ENCODE measurements at places on chromosomes 12 and 14.

DNA sequence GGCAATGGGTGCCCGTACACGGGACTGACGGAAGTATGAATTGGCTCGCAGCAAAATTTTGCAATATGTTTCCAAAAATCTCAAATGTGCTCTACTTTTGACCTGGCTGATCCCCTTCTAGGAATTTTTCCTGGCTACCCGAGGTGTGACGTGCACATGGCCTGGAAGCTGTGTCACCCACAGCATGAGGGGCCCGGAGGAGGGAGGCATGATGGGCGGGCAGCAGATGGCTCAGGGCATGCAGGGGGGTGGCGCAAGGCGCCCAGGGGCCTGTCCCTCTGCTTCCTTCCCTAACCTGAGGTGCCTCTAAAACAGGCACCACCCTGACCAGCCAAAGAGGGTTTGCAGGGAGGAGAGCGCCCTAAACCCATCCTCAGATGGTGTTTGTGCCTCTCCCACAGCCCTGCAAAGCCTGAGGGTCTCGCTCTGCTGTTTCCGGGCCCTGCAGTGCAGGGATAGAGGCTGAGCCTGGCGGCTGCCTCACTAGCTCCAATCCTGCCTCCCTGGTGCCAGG is 6.7 kb downstream of the GPR132 start:
- DNase-seq = no peak

- no peak for DNase-seq
These were observed 36.2 kb upstream of the FBXO21 start for GRCh38 chr12:117226505-117226904.

- DNase-seq = no peak
These were observed 95.3 kb downstream of the FGD4 start for GRCh38 chr12:32494656-32495055.

- peak; percentile 72 for DNase-seq
These were observed 232.1 kb downstream of the CACNA1C start for GRCh38 chr12:2284857-2285256.

DNA sequence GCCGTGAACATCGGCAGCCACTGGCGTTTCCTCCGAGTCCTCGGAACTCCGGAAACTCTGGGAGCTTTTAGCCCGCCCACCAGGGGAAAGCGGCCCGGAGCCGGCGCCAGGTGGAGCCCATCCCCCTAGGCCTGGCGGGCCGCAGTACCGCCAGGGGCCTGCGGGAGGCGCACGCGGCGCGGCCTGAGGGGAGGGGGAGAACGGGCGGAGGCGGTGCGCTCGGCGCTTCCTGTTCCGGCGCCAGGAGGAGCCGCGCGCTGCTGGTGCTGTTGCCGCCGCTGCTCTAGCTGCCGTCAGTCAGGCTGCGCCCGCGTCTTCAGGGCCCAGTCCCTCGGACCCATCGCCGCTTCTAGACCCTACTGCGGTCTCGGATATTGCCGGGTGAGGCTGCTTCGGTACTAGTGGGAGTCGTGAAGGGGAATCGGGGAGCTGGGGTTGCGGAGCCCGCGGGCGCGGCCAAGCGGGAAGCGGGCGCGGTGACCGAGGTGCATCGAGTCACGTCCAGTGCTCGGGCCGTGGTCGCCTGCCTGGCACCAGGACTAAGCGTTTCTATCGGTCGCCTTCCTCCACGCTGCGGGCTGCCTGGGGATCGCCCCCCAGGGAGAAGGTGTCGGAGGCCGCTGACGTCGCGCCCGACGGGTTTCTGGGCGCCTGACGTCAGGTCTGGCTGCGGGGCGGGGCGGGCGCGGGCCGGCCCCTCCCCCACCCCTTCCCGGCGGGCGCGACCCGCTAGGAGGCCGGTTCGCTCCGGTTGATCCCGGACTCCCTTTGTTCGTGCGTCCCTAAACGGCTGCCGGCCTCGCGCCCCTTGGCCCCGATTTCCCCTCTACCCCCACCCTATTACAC is at the start of gene MAPK1IP1L:
Gene MAPK1IP1L, plus strand, starts transcription at position 225 of the 846 bp plus-strand sequence. CDS start 10,037 bp downstream, outside the sequence.
- peak; percentile 84 for DNase-seq

DNA sequence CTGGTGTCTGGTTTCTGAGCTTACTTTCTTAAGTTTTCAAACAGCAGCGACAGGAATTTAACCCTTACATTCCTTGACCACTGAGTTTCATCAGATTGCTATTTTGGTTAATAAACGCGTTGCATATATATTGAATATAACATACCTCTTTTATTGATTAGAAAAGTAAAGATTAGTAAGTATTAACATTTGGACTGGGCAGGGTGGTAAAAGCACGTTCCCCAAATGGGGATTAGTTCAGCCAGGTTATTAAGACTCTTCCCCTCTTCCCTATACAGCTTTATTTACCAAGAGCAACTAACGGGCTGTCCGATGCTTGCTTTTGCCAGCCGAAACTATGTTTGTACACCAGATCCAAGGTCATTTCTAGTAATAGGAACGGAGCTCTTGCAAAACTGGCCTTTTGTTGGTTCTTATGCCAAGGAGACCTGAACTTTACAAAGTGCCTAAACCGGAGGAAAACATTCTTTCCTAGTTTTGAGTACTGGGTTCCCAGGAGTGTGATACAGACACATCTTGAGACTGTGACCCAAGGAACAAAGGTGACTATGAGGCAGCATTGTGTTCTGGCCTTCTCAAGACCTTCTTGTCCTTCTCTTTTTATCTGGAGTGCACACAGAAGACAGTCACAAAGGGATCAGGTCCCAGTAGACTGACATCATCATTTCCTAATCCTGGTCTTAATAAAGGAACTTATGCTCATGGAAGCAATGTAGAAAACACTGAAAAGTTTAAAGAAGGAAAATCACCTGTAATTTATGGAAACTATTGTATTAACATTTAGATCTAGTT is 2.6 kb downstream of the GLRX5 start:
- DNase-seq = no peak

DNA sequence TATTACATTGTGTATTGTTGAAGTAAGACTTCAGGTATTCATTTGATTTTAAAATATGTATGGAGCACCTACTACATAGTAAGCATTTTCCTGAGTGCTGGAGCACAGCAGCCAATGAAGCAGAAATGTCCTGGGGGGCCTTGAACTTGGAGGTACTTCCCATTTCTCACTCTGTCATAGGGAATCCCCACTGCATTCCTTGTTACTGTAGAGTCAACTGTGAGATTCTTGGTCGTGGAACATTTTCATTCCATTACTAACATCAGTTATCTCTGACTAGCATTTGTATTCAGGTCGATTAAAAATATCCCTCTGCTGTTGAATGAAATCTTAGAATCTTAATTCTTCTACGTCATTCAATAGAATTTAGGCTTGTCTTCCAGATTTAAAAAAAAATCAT is 66.7 kb downstream of the PDE3A start:
- no peak for DNase-seq

GRCh38 chr14:59343585-59343984 is 121.6 kb downstream of the GPR135 start:
- no peak for DNase-seq
